ENCODE measurements at places on chromosomes 6 and 20. TPM values are rescaled to one million over a fixed set of nuclear protein-coding genes. Genes with fewer than 3 reads are reported as not detected.
A peak's percentile ranks its signal among the peaks of the same experiment; 100 is the strongest.

DNA sequence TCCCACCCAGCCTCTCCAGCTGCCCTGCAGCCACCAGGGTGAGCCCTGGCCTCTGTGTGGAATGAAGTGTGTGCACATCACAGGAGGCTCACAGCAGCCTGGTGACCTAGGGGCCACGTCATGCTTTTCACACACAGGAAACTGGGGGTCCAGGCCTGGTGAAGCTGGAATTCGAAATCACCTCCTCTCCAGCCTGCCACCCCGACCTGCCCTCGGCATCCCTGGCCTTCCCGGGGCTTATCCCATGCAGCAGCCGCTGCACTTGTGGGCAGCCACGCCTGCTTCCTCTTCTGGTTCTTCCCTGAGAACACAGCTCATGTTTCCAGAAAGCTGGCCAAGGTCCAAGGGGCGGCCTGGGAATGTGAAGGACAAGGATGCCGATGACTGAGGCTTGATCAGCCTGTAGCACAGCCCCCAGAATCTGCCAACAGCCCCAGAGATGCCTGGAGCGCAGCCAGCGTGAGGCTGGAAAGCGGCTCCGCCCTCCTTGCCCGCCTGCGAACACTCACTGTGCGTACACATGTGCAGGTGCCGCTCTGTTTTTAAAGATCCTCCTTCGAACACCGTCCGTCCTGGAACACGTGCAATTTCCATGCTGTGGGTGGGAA is 4.2 kb upstream of the NTSR1 start:
- H3K27me3 ChIP-seq, result no peaks in the 10 kb centered on the region
- peaks cover 18% of the 10 kb centered on the region for H3K4me1 ChIP-seq
- DNase-seq, result no peak
- no peaks in the 10 kb centered on the region for H3K36me3 ChIP-seq

DNA sequence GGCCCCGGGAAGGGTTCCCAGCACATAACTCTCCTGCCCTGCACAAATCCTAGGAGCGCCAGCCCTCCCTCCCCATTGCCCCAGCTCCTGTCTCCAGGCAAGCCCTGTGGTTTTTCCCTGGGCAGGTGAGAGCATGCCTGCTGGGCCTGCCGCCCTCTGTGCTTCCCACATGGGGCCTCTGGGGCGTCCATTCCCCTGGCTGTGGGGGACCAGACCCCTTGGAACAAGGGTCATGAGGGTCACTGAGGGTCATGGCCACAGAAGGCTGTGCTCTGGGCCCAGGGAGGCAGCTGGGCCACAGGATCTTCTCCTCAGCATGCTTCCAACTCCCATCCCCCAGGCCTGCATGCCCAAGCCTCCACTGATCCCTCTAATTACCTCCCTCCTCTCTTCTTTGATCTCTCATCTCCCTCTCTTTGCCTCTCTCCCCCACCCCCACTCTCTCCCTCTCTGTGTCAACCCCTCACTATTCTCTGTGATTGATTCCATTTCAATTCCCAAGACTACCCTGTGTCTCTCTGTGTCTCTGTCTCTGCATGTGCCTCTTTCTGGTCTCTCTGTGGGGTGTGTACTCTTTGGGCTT is 6.1 kb downstream of the MDFI start:
- no peak for DNase-seq
- no peaks in the 10 kb centered on the region for H3K4me1 ChIP-seq
- H3K27me3 ChIP-seq, result no peaks in the 10 kb centered on the region
- H3K27ac ChIP-seq, result no peak overlapping the region
- H3K4me3 ChIP-seq, result no peak overlapping the region

TBXT gene
- not detected for total RNA-seq

DNA sequence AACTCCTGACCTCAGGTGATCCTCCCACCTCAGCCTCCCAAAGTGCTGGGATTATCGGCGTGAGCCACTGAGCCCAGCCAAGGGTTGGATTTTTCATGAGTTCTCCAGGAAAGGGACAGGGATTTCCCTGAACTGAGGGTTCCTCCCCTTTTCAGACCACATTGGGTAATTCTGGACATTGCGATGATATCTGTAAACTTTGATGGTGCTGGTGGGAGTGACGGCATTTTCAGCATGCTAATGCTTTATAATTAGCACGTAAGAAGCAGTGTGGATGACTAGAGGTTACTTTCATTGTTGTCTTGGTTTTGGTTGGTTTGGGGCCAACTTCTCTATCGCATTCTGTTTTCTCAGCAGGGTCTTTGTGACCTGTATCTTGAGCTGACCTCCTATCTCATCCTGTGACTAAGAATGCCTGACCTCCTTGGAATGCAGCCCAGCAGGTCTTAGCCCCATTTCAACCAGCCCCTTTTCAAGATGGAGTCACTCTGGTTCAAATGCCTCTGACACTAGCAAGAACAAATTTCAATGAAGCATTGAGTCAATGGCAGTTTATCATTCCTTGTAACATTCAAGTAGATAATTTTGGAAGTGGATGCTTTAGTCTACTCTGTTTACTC is 156.5 kb downstream of the TTLL2 start:
- H3K4me3 ChIP-seq, result no peak overlapping the region
- no peaks in the 10 kb centered on the region for H3K36me3 ChIP-seq
- no peaks in the 10 kb centered on the region for H3K27me3 ChIP-seq
- H3K27ac ChIP-seq, result no peak overlapping the region
- no peaks in the 10 kb centered on the region for H3K4me1 ChIP-seq

GRCh38 chr6:120211955-120212792 is 862.6 kb upstream of the MAN1A1 start:
- H3K4me1 ChIP-seq, result no peaks in the 10 kb centered on the region
- no peaks in the 10 kb centered on the region for H3K27me3 ChIP-seq
- no peak for DNase-seq
- H3K36me3 ChIP-seq, result no peaks in the 10 kb centered on the region

CLVS2 gene
- total RNA-seq, result not detected

DNA sequence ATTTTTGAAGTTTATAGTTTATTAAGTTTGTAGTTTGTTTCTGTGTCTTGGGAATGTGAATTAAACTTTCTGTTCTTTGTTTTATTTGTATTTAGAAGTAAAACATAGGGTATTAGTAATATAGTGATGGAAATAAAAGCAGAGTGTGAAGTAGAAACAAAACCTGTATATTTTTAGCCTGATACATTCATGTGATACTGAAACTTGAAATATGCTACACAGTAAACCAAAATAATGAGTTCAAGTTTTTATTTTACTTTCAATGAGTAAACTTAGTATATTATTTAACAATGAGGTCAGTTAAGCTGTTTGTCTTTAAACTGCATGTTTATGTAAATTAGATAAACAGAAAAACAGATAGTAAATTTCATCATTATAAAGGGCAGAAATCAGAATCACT is 1592.6 kb downstream of the GRIK2 start:
- no peaks in the 10 kb centered on the region for H3K4me1 ChIP-seq
- no peak overlapping the region for H3K27ac ChIP-seq
- no peak overlapping the region for H3K4me3 ChIP-seq
- no peaks in the 10 kb centered on the region for H3K27me3 ChIP-seq
- no peaks in the 10 kb centered on the region for H3K36me3 ChIP-seq

MYCT1 gene
- 1.5 TPM for total RNA-seq

LTB gene
- 493 TPM for total RNA-seq

GSTA2 gene
- total RNA-seq, result not detected

TPBG gene
- total RNA-seq, result not detected

PRSS35 gene
- not detected for total RNA-seq

DNA sequence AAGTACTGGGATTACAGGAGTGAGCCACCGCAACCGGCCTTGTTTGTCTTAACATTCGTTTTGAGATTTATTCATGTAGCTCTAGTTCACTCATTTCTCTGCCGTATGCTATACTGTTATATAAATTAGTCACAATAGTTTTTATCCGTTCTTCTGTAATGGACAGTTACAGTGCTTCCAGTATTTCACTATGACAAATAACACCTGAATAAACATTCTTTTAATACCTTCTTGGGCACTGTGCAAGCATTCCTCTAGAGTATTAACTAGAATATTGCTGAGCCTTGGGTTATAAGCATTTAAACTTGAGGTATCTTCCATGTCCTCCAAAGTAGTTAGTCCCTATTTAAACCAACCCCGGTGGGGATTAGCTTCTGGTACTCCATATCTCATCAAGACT is 45.6 kb downstream of the STK38 start:
- no peaks in the 10 kb centered on the region for H3K27me3 ChIP-seq
- peaks cover 20% of the 10 kb centered on the region for H3K4me1 ChIP-seq
- peaks cover 86% of the 10 kb centered on the region for H3K36me3 ChIP-seq
- H3K27ac ChIP-seq, result no peak overlapping the region
- H3K4me3 ChIP-seq, result no peak overlapping the region

BPIFB4 gene
- not detected for total RNA-seq

GRCh38 chr20:35978041-35978513 is 9.7 kb downstream of the CNBD2 start:
- H3K36me3 ChIP-seq, result no peaks in the 10 kb centered on the region
- no peaks in the 10 kb centered on the region for H3K4me1 ChIP-seq
- H3K27ac ChIP-seq, result no peak overlapping the region
- H3K4me3 ChIP-seq, result no peak overlapping the region

GSTA3 gene
- not detected for total RNA-seq

BEND6 gene
- total RNA-seq, result not detected

DNA sequence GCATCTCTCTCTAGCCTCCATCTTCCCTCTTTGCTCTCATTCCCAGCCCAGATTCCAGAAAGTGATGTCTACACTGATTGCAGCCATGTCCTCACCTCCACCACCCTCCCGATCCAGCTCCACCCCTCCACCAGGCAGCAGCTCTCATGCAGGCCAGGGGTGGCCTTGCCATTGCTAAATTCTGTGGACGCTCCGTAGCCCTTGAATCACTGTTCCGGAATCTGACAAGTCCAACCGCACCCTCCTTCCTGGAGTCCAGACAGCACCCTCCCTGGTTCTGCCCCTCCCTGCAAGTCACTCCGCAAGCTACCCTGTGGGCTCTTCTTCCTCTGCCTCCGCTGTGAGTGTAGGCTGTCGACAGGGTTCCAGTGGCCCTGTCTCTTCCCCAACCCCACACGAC is 26.2 kb downstream of the TNXB start:
- H3K27me3 ChIP-seq, result no peaks in the 10 kb centered on the region
- H3K4me1 ChIP-seq, result peaks cover 4% of the 10 kb centered on the region
- DNase-seq, result no peak
- H3K4me3 ChIP-seq, result no peak overlapping the region

DNA sequence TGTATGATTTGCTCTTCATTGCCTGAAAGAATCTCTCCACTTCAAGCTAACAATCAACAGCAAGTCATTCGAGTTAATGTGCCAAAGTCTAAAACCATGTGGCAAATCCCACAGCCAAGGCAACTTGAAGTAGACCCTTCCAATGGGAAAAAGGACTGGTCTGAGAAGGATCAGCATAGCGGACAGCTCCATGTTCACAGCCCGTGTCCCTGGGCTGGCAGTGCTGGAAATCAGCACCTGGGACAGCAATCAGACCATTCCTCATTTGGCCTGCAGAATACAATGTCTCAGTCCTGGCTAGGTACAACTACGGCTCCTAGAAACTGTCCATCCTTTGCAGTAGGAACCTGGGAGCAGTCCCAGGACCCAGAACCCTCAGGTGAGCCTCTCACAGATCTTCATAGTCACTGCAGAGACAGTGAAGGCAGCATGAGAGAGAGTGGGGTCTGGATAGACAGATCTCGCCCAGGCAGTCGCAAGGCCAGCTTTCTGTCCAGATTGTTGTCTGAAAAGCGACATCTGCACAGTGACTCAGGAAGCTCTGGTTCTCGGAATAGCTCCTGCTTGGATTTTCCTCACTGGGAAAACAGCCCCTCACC is 1.1 kb downstream of the GJA10 start:
- H3K36me3 ChIP-seq, result no peaks in the 10 kb centered on the region
- peaks cover 9% of the 10 kb centered on the region for H3K27me3 ChIP-seq
- DNase-seq, result no peak
- H3K4me1 ChIP-seq, result no peaks in the 10 kb centered on the region
- no peak overlapping the region for H3K4me3 ChIP-seq

- peak overlapping the region; percentile 79 for H3K27ac ChIP-seq
- peak overlapping the region; percentile 61 for H3K4me3 ChIP-seq
- H3K36me3 ChIP-seq, result no peaks in the 10 kb centered on the region
- peaks cover 24% of the 10 kb centered on the region for H3K4me1 ChIP-seq
- no peaks in the 10 kb centered on the region for H3K27me3 ChIP-seq
Observed at GRCh38 chr20:33444797-33445560, 1.4 kb upstream of the SNTA1 start.

GGT7 gene
- total RNA-seq, result 20.9 TPM

- H3K27me3 ChIP-seq, result no peaks in the 10 kb centered on the region
- no peaks in the 10 kb centered on the region for H3K36me3 ChIP-seq
- H3K4me1 ChIP-seq, result no peaks in the 10 kb centered on the region
- DNase-seq, result no peak
- H3K4me3 ChIP-seq, result no peak overlapping the region
- H3K27ac ChIP-seq, result no peak overlapping the region
Observed at GRCh38 chr6:3805448-3806123, 43.6 kb upstream of the FAM50B start.

GRCh38 chr6:135535989-135536414 is 38.5 kb upstream of the AHI1 start:
- no peak overlapping the region for H3K4me3 ChIP-seq
- H3K27me3 ChIP-seq, result peaks cover 4% of the 10 kb centered on the region
- H3K4me1 ChIP-seq, result no peaks in the 10 kb centered on the region
- H3K36me3 ChIP-seq, result no peaks in the 10 kb centered on the region
- H3K27ac ChIP-seq, result no peak overlapping the region
- no peak for DNase-seq

GRCh38 chr6:51928320-51928719 is 159.1 kb downstream of the PKHD1 start:
- H3K4me1 ChIP-seq, result no peaks in the 10 kb centered on the region
- H3K4me3 ChIP-seq, result no peak overlapping the region
- H3K27me3 ChIP-seq, result peaks cover 4% of the 10 kb centered on the region

GRCh38 chr20:53639647-53640440 is 46.2 kb upstream of the ZNF217 start:
- no peaks in the 10 kb centered on the region for H3K36me3 ChIP-seq
- no peaks in the 10 kb centered on the region for H3K27me3 ChIP-seq
- DNase-seq, result no peak
- peaks cover 21% of the 10 kb centered on the region for H3K4me1 ChIP-seq

DNA sequence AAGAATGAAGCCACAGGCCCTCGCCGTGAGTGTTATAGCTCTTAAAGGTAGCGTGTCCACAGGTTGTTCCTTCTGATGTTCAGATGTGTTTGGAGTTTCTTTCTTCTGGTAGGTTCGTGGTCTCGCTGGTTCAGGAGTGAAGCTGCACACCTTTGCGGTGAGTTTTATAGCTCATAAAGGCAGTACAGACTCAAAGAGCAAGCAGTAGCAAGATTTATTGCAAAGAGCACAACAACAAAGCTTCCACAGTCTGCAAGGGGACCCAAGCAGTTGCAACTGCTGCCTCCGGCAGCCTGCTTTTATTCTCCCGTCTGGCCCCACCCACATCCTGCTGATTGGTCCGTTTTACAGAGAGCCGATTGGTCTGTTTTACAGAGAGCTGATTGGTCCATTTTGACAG is 5.2 kb downstream of the HIVEP1 start:
- H3K27me3 ChIP-seq, result no peaks in the 10 kb centered on the region
- no peak for DNase-seq
- no peak overlapping the region for H3K27ac ChIP-seq
- H3K4me1 ChIP-seq, result peaks cover 22% of the 10 kb centered on the region
- H3K4me3 ChIP-seq, result no peak overlapping the region

SNAP91 gene
- not detected for total RNA-seq

All from CD4-positive, CD25-positive, alpha-beta regulatory T cell (primary cell).